H9 (cell line): ENCODE measurements at places on chromosomes 6 and 20.

- DNase-seq: no peak
Measured at GRCh38 chr6:80647156-80647555, 540.7 kb downstream of the BCKDHB start.

GRCh38 chr20:3658716-3659491, 4.3 kb downstream of the GFRA4 start:
- no peak for DNase-seq

DNA sequence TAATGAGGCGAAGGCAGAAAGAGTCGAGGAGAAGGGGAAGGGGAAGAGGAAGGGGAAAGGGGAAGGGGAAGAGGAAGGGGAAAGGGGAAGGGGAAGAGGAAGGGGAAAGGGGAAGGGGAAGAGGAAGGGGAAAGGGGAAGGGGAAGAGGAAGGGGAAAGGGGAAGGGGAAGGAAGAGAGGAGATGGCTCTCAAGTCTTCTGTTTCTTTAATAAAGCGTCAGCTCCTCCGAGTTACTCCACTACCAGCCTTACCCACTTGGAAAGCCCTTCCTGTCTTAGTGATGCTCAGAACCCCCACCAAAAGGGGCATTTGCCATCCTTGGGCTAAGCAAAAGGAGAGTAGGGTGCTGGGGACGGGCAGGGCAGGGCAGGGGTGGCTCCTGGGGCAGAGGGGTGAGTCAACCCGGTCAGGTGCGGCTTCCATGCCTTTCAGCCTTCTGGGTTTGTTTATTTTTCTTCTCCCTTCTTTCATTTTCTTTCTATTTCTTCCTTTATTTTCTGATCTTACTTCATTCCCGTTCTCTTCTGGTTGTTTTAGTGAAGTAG, 476 bp upstream of the CLIC5 start:
- DNase-seq: no peak

DNA sequence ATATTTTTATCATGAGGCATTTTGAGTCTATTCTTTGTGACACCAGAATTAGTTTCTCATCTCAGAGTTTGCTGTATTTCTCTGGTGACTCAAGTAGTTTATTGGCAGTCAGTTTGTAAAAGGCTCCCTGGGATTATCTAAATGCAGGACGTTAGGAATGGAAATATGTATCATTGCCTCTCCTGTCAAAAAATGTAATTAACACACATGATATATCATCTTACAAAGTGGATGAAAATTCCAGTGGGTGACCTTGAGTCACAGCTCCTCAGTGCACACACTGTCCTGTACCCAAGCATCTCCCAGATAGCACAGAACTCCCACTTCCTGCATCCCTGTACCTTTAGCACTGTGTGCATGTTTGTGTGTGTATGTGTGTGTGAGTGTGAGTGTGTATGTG, 258.6 kb downstream of the LAMA2 start:
- DNase-seq: no peak

GRCh38 chr6:162777091-162777490, 49.3 kb downstream of the PACRG start:
- DNase-seq: no peak

DNA sequence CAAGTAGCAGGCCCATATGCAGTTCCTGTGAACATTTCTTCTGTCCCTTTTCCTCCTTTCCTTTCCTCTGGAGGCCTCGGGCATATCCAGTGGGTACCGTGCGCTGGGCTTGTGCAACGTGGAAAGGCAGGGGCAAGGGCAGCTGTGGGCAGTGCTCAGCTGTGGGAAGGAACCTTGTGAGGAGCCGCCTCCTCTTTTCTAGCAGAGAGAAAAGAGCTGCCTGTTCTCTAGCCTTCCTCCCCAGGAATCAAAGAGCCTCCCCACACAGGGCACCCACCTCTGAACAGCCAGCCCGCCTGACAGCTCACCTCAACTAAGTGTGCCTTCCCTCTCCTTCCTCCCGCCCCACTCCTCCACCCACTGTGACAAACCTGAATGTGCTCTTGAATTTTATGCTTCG, 143.3 kb upstream of the HDDC2 start:
- no peak for DNase-seq

- no peak for DNase-seq
Measured at GRCh38 chr6:56536536-56536935, 106.2 kb downstream of the DST start.

GRCh38 chr6:45870531-45870930, 145.1 kb downstream of the CLIC5 start:
- no peak for DNase-seq

DNA sequence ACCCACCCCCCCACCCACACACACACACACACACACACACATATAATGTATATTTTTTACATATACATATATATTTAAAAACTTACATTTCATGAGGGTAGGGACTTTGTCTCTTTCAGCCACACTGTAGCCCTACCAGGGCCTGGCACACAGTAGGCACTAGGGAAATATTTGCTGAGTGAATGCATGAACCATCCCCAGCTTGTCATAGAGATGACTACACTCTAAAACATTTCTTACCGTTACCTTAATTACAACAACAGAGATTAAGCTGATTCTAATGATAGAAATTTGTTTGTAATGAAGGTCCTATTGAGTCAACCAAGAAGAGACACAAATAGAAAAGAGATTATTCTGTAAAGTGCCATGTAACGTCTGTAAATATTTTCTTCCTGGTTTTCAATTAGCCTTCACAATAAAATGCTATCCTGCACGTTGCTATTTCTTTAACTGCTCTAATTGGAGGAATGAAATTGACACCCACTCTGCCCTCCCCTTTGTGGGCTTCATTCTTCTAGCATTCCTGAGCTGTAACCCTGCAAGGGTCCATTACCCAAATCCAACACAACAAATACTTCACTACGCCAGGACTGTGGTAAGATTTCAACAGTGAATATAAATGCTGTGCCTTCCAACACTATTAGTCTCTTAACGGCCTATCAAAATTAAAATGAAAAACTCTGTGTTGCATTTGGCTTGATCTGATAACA, 30.8 kb downstream of the SIM1 start:
- DNase-seq: no peak

DNA sequence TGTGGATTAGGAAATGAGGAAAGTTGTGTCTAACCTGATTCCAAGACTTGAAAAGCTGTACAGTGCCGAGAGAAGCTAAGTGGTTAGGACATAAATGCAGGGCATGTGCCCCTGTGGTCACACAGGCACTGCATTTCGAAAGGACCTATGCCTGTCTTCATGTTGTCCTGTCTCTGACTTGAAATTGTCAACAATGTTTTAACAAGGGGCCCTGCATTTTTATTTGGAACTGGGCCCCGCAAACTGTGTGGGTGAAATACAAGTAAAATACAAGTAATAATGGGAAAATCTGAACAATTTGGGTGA, 38.8 kb downstream of the MRS2 start:
- DNase-seq: no peak

- no peak for DNase-seq
Measured at GRCh38 chr20:20037960-20038359, 14.3 kb downstream of the CRNKL1 start.

- DNase-seq: no peak
Measured at GRCh38 chr6:85077098-85077497, 312.7 kb upstream of the TBX18 start.

- no peak for DNase-seq
Measured at GRCh38 chr20:16005915-16006493, 567.2 kb downstream of the KIF16B start.

GRCh38 chr6:32073613-32074012, 35.4 kb downstream of the CYP21A2 start:
- DNase-seq: no peak

DNA sequence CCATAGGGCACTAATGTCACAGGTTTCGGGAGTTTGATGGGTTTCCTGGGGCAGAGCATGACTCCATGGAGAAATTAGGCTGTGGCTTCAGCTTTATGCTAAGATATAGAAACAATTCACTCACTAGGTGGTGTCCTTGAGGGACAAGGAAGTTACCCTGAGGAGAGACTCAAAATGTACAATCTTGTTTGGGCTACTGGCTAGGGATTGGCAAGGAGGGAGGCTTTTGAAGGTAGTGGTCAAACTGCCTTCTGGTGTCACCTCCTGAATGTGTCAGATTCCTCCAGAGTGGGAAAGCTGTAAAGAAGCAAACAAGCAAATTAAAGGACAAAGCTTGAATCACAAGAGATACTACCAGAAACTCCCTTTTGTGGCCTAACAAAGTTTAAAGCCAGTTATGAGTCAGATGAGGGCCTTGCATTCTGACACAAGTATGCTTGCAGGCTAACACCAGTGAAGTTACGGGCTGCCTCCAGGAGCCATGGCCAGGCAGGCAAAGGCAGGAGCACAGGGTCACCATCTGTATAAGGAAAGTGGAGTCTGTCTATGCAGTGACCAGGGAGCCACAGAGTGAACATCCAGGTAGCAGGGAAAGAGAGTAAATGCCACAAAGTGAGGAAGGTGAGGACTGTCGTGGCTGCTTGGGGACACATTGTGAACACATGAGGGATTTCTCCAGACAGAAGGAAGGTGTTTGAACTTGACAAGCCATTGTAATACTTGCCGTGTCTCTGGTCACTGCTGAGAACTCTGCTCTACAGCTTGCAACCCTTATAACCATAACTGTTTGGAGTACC, 107.7 kb upstream of the DTNBP1 start:
- DNase-seq: no peak

- DNase-seq: no peak
Measured at GRCh38 chr6:163381118-163381756, 33.3 kb upstream of the QKI start.

DNA sequence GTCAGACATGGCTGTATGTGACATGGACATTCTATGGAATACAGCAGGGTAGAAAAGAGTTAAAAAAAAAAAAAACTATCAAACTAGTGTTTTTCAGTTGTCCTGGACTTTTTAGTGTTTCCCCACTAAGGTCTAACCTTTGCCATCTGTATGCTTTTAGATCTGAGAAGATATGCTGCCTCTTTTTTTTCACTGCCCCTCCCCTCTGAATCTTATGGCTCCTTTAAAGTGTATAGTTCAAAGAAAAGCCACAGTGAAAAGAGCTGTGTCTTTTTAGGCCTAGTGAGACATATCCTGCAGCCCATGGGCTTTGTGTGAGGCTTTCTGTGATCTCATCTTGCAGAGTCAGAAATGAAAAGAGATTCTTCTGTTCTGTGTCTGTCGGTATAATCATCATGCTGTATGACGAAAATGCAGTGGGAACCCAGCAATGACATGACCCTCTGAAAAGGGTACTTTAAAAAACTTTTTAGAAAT, 29.3 kb downstream of the ADGRG6 start:
- no peak for DNase-seq

GRCh38 chr6:148524471-148524882, 181.8 kb downstream of the SASH1 start:
- DNase-seq: no peak
